ENCODE measurements at places on chromosomes 2 and 18.

DNA sequence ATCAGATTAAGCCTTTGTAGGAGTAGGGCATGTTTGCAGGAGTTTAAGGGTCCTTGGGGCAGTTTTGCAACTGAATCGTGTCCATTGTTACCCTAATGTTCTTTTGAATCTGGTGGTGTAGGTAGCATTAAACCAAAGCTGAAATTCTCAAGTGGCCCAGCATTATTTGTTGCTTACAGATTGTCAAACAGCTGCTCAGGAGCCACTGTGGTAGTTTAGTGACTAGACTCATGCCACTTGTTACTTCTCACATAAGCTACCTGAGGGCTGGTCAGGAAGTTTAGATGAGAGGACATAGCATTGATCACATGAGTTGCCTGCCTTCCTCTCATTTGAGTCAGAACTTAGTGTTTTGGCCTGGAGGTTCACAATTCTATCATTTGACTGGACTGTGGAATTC lies 157.6 kb downstream of the HAUS1 start:
- DNase-seq: peak; percentile 32

DNA sequence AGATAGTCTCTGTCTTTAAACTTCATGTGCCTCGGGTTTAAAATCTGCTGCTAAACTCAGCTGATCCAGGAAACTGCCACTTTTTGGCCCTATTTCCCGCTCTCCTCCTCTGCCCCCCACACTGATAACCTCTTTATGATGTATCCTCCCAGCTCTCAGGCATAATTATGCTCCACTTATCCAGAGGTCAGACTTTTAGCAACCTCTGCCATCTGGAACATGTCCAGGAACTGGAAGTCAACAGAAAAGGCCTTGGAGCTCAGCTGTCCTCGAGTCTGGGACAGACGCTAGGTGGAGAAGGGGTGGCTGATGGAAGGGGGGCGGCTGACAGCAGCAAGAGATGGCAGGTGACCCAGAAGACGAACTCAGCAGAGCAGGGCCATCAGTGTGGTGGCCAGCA lies 41.2 kb downstream of the ASAP2 start:
- no peak for DNase-seq

- DNase-seq: no peak
Measured at GRCh38 chr2:71853858-71854257, 293.8 kb downstream of the CYP26B1 start.

- DNase-seq: no peak
Measured at GRCh38 chr18:58800582-58800981, 64.1 kb upstream of the ZNF532 start.

DNA sequence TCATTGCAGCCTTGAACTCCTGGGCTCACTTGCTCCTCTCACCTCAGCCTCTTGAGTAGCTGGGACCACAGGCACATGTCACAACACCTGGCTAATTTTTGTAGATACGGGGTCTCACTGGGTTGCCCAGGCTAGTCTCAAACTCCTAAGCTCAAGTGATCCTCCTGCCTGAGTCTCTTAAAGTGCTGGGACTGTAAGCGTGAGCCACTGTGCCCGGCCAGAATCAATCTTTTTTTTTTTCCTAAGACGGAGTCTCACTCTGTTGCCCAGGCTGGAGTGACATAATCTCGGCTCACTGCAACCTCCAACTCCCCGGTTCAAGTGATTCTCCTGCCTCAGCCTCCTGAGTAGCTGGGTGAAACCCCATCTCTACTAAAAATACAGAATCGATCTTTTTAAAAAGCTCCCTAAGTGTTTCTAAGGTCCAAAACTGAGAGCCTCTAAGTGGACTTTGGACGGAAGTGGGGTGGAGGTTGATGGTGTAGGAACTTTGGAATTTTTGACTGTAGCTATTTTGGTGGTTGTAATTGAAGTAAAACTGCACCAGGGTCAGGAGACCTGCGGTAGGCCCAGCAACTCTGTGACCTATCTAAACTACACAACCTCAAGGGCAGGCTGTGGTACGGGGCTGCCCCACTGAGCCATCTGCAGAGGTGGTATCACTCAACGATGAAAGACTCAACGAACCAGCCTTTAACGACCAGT lies 82.9 kb downstream of the POLR1A start:
- DNase-seq: no peak

DNA sequence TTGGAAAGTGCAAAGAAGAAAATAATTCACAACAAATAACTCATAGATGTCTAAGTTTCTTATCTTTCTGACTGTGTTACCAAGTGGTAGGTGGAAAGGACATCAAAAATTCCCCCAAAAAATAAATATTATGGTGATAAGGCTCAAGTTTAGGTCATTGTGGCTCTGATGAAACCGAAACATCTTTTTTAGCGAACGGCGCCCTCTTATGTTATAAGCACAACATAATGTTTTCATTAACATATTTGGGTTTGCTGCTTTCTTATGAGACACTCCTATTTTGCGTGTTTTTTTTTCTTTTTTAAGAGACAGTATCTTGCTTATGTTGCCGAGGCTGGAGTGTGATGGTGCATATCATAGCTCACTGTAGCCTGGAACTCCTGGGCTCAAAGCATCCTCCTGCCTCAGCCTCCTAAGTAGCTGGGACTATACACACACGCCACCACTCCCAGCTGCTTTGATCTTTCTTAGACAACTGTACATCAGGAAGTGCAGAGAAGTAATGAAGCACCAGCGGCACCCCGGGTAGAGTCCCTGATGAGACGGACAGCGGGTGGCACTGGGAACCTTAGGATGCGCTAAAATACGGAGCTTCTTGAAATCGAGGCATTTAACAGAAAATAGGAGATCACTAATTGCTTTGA lies 38.5 kb upstream of the SLC35G4 start:
- no peak for DNase-seq

GRCh38 chr2:36886664-36887063 lies 79.7 kb downstream of the STRN start:
- DNase-seq: no peak

- DNase-seq: no peak
Measured at GRCh38 chr2:139891636-139892035, 1111.4 kb upstream of the NXPH2 start.

GRCh38 chr2:164671664-164672396 lies 50.5 kb upstream of the GRB14 start:
- no peak for DNase-seq

GRCh38 chr18:75265872-75266271 lies 55.3 kb downstream of the TSHZ1 start:
- DNase-seq: no peak

DNA sequence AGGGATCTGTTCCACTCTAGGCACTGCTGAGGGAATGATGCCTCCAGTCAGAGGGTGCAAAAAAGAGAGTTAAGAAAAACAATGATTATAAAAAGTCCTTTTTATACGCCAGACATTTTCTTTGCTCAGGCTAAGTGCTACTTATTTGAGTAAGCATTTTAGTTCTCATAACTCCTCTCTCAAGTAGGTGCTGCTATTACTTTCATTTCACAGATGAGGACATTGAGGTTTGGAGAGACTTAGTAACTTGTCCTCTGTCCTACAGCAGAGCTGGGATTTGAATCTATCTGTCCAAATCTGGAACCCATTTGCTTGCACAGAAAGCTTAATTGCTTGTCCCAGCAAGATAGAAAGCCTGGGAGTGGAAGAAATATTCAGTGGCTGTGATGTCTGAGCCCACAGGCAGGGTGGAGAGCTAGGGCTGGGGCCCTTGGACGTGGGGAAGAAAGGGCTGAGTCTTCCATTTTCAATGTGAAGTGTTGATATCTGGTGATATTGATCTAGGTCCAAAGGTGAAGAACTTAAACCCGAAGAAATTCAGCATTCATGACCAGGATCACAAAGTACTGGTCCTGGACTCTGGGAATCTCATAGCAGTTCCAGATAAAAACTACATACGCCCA lies 5.8 kb downstream of the IL37 start:
- no peak for DNase-seq

Data from mesendoderm (in vitro differentiated cells).